ENCODE measurements at places on chromosomes 11 and 22.
A peak's percentile ranks its signal among the peaks of the same experiment; 100 is the strongest.

- DNase-seq: no peak
Measured at GRCh38 chr22:44755956-44756361, 3.6 kb downstream of the ARHGAP8 start.

DNA sequence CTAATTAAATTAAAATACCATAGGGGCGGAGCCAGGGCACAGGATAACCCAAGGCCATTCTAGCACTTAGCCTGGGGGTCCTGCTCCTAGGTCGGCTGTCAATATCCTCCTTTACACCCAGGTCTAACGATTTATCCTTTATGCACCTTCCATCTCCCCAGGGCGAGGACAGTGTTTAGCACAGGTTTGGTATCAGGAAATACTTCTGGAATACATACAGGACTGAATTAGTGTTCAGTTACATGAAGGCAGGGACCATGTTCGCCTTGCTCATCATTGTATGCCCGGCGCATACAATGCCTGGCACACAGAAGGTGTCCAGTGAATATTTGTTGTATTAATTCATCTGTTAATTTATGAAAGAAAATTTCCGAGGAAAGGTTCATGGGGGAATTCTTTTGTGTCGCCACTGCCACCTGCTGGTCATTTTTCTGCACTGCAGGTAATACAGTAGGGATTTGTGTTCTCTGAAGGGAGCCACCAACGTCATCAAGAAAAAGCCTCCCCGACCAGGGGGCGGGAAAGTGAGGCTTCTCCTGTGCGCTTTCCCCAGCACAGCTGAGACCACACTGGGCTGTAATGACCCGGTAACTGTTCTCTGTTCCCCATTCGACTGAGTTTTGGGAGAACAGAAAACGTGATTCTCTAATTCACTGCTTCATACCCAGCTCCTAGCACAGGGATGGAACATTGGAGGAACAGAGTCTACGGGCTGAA is 68.7 kb upstream of the ASPHD2 start:
- peak; percentile 73 for DNase-seq

DNA sequence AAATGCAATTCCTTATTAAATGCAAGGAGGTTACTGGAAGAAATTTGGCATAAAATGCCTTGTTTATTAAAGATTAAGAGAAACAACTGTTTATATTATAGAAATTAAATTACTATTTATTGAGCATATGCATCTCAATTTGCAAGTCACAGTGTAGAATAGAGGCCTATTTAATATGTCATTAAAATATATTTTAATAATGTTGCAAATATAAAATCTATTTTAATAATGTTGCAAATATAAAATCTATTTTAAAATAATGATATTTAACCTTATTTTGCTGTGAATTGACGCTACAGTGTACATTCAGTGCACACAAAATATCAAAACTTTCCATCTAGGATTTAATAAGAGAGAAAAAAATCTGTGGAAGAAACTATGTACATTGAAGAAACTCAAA is 188.1 kb downstream of the CNTN5 start:
- DNase-seq: no peak

DNA sequence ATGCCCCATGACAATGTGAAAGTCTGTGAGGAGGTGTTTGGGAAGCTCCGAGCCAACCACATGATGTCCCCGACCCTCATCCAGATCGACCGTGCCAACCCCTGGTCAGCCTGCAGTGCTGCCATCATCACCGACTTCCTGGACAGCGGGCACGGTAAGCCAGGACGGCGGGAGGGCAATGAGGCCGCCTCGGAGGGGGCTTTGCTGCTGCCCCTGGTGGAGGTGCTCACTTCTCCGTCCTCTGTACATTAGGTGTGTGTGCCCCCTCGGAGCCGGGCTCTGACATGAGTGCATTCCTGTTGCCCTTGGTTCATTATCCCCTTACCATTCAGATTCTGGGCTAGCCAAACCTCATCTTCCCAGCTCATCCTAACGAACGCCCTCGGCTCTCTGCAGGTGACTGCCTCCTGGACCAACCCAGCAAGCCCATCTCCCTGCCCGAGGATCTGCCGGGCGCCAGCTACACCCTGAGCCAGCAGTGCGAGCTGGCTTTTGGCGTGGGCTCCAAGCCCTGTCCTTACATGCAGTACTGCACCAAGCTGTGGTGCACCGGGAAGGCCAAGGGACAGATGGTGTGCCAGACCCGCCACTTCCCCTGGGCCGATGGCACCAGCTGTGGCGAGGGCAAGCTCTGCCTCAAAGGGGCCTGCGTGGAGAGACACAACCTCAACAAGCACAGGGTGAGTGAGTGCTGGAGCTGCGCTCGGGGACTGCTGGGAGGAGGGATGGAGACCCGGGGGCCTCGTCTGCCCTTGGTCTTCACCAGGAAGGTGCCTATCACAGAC is 13.8 kb downstream of the ADAMTS15 start:
- no peak for DNase-seq

GRCh38 chr11:107504981-107505380 is 47.4 kb upstream of the CWF19L2 start:
- DNase-seq: no peak

All from ACHN (cell line).